Natural killer cell (primary cell): ENCODE measurements at places on chromosomes 16 and 17. TPM values are rescaled to one million over a fixed set of nuclear protein-coding genes. Genes with fewer than 3 reads are reported as not detected.

Gene STAC2
- total RNA-seq, result not detected

Gene MEOX1
- total RNA-seq, result 0.18 TPM

Gene PRR15L
- not detected for total RNA-seq

Gene TUBG2
- 7.8 TPM for total RNA-seq

Gene PPP1R9B
- total RNA-seq, result 162 TPM

Gene CLEC3A
- total RNA-seq, result not detected

Gene CTF1
- total RNA-seq, result 0.47 TPM

Gene TBC1D3I
- 0.84 TPM for total RNA-seq

Gene CDK3
- total RNA-seq, result 5.5 TPM

Gene ABCA10
- 2.7 TPM for total RNA-seq

Gene HBA1
- not detected for total RNA-seq

Gene FKBP10
- 6.0 TPM for total RNA-seq

Gene ARHGAP23
- total RNA-seq, result 1.7 TPM

Gene UTP18
- 40.3 TPM for total RNA-seq

Gene MMP15
- 0.27 TPM for total RNA-seq

Gene IGFALS
- 1.1 TPM for total RNA-seq

Gene ASB16
- total RNA-seq, result not detected

Gene HAGHL
- 13.5 TPM for total RNA-seq

Gene ODAD4
- total RNA-seq, result 2.9 TPM
